ENCODE measurements at places on chromosomes 12 and 14.

DNA sequence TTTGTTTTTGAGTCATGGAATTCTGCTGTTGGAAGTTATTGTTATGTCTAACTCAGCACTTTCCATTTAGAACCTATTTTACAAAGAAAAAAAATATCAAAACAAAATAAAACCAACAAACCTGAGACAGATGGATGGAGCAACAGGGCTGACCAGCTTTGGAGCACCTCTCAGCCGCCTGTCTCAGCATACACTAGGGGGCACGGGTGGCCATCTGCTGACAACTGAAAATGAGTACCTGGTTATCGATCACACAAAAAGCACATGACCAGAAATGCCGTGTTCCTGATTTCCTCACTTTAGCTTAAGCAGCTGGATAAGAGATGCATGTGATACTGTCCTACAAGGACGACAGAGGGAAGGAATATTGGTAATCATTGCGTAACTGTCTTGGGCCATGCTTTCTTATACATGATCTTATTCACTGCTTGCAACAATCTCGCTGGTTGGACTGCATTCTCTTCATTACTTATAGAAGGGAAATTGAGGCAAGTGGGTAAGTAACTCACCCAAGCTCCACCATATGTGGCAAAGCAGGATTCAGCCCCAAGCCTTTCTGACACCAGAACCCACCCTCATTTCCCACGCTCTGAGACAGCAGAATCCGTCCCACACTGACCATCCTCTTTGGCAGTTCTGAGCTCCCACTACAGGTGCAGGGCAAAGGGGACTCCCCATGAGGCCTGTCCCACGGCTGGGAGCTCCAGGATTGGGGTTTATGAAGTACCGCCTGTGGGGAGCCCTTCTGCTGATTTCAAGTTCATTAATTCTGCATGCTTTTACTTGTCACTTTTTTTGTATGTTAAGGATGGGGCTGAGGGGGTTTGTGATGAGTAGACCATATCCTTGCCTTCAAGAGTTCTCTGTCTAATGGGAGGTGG is 43.5 kb downstream of the C14orf132 start:
- no peak for DNase-seq

DNA sequence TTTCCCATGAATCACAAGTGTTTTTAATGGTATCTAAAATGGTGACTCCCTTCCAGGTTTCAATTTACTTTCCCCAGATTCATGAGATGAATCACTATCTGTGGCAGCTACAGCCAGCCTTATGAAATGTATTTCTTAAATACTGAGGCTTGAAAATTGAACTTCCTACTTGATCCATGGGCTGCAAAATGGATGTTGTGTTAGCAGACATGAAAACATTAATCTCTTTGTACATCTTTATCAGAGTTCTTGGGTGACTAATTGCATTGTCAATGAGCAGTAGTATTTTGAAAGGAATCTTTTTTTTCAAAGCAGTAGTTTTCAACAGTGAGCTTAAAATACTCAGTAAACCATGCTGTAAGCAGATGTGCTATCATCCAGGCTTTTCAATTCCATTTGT is 250.8 kb downstream of the SLC6A15 start:
- DNase-seq: no peak

DNA sequence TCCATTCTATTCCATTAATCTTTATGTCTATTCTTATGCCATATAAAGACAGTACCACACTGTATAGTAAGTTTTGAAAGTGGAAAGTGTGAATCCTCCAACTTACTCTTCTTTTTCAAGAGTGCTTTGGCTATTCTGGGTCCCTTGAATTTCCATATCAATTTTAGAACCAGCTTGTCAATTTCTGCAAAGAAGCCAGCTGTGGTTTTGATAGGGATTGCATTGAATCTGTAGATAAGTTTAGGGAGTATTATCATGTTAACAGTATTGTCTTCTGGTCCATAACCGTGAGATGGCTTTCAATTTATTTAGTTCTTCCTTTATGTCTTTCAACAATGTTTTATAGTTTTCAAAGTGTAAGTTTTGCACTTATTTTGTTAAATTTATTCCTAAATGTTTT is 34.2 kb upstream of the GCH1 start:
- no peak for DNase-seq

DNA sequence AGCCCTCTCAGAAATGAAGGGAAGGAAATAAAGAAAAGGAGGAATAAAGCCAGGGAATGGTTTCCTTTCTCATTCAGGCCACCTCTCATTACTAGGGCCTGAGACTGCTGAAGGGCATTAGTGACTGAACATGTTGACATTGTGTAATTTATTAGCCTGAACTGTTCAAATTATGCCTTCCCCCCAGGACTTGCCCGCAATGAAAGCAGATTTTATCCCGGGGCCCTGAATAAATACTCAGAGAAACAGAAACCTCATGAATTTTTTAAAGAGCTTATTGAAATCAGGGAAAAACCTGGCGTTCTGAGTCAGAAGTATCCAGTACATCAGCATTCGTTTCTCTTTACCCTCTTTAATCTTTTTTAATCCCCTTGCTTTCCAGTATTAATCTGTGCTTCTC is 35.9 kb upstream of the WSCD2 start:
- DNase-seq: no peak

DNA sequence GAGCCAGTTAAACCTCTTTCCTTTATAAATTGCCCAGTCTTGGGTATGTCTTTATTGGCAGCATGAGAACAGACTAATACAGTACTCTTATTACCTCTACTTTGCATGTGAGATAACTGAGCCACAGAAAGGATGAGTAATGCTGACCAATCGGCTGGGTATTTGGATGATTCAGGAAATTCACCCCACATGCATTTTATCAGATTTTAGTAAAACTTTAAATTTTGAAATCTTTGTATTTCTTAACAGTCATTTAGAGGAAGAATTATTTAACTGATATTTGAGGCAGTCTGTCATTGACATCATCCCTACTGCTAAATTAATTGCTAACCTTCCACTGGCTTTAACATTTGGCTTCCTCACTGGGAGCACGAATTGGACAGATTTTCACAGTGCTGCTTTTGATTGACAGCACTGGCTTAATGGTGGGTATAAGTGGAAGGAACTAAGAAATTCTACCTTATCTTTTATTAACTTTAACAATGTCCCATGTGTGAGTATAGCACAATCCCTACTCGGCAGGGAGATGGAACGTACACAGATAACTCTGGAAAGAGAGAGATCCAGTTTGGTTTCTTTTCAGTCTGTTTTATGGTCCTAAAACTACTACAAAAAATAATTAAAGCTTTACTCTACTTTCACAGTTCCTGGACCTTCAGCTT is 261.0 kb downstream of the DACT1 start:
- DNase-seq: no peak

Data from stimulated activated CD4-positive, alpha-beta T cell treated with anti-CD3 and anti-CD28 coated beads, Interleukin-15, amount 100 ng/mL, for 48 hours (primary cell).